ENCODE measurements at places on chromosomes 4 and X.
A peak's percentile ranks its signal among the peaks of the same experiment; 100 is the strongest.

DNA sequence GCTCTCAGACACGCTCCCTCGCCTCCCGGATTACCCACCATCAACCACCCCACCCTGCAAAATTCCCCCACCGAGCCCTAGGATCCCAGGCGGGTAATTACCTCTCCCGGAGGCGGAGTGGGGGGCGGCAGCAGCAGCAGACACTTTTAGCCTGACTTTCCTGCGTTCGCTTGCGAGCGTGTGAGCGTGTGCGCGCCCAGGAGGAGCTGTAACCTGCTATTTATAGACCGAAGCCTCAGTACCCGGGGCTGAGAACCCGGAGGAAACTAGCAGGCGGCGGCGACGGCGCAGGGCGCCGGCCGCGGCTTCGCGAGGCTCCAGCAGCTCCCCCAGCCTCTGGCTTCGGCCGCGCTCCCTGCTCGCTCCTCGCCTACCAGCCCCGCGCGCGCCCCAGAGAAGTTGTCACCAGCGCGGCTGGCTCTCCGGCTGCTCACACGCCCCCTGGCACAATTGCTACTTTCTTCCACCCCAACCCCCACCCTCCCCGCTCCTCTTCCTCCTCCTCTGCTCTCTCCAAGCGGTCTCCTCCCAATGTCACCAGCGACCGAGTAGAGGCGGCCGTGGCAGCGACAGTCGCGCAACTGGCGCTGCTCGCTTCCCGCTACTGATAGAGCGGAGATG is at the start of gene INPP4B:
Gene INPP4B, minus strand, starts transcription at position 194 of the 621 bp plus-strand sequence.
- peak; percentile 18 for DNase-seq

DNA sequence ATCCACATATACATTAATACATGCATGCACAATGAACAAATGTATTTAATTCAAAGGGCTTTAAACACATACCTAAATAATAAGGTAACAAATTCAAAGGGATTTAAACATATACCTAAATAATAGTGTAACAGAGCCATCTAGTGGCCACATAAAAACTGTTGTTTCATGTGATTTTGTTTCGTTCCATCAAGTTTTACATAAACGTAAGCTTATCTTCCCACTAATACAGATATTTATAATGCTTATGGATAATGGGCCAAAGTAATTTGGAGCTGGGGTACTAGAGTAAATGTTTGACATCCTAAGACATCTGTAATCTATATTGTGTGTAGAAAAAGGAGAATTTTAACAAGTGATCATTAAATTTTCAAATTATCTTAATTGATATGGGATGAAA is 82.3 kb downstream of the PRSS12 start:
- DNase-seq: no peak

DNA sequence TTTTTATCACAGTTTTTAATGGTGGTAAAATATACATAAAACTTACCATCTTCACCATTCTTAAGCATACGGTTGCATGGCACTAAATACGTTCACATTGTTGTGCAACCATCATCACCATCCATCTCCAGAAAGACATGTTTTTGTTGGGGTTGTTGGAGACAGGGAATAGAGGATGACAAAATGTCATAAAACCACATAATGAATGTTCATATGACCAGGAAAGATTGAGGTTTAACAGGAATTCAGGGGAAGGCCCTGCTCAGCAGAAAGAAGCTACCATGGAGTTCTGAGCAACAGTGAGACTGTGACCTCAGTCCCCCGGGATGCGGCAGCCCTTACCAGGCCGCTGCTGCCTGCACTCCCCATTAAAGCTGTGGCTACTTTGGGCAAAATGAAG is 63.9 kb upstream of the TRIM2 start:
- no peak for DNase-seq

GRCh38 chr4:1570291-1571164 is 113.6 kb downstream of the FAM53A start:
- no peak for DNase-seq

- no peak for DNase-seq
These were observed 17.4 kb downstream of the YY2 start for GRCh38 chrX:21873063-21873775.

GRCh38 chr4:123978637-123979036 is 582.0 kb downstream of the SPRY1 start:
- DNase-seq: no peak

DNA sequence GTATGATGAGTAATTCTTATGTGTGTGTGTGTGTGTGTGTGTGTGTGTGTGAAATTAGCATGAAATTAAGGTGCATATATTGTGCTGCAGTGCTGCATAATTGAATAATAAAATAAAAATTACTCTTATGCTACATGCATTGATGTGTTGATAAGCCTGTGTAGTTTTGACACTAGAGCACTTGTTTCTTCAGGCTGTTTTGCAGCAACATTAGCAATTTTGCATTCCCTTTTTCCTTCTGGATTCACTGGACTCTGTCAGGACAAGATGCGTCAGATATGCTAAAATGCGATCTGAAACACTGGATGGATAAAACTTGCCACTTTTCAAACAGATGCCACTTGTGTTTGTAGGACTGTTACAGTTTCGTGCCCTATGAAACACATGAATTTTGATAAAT is 175.4 kb upstream of the ATP6AP2 start:
- no peak for DNase-seq

DNA sequence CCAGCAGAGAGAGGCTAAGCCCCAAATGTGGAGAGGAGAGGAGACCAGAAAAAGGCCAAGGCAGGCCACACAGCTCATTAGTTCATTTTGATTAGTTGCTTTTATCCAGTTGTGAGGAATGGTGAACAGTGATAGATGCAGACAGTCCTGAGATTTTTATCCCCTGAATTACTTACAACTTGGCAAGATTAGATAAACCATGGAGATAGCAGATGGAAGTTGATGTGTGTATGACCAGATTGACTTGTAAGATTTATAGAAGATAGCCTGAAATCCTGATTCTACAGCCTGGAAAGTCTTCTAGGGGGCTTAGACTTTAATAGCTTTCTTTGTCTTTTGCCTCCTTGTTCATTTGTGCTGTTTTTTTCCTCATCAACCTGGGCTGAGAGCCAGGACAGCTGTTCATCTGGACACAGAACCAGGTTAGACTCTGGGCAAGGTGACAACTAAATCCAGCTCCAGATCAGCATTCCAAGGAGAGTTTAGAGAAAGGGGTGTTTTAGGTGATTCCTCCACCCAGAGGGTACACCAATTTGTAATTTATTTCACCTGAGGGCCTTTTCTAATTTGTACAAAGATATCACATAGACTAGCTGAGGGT is 215.5 kb downstream of the SPATA18 start:
- DNase-seq: no peak

- DNase-seq: no peak
These were observed 2.9 kb upstream of the RBBP7 start for GRCh38 chrX:16873106-16873505.

- DNase-seq: no peak
These were observed 339.7 kb upstream of the PCDH7 start for GRCh38 chr4:30380404-30380998.
